Activated naive CD8-positive, alpha-beta T cell treated with anti-CD3 and anti-CD28 coated beads for 36 hours (primary cell): ENCODE measurements at places on chromosomes 5 and 9.
A peak's percentile ranks its signal among the peaks of the same experiment; 100 is the strongest.

GRCh38 chr9:97983589-97984187 is 547 bp downstream of the ANP32B start:
- DNase-seq, result peak; percentile 56

GRCh38 chr9:98899408-98900056 is 44.2 kb upstream of the COL15A1 start:
- no peak for DNase-seq

GRCh38 chr5:35741971-35742370 is 114.7 kb upstream of the IL7R start:
- DNase-seq, result no peak

- peak; percentile 23 for DNase-seq
These were observed 83.4 kb downstream of the SH3PXD2B start for GRCh38 chr5:172370648-172371545.

GRCh38 chr9:36328798-36329411 is 70.7 kb upstream of the GNE start:
- no peak for DNase-seq

- no peak for DNase-seq
These were observed 301.2 kb upstream of the TYRP1 start for GRCh38 chr9:12391839-12392509.

DNA sequence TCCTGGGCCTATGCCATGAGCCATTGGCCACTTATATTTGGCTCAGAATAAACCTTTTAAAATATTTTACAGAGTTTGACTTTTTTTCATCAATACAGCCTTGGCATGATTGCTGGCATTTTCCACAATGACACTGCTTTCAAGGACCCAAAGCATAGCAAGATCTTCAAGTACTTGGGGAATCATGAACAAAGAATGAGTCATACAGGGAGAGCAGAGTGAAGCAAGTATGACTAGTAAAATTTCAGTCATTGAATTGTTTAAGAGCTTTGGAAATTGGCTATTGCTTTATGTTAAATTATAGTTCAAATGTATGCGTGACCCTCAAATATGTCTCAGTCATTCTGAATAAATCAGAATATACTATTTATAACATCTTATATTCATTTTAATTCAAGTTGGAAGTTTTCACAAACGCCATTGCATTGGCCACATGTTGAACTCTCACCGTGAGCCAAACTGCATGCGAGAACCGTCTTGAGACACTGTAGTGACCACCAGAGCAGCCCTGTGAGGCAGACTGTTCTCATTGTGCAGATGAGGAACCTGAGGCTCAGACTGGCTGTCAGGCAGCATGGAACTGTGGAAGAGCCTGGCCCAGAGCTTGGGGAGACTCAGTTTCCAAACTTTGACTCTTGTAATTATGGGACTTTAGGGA is 52.9 kb downstream of the GDNF start:
- DNase-seq, result no peak
